ENCODE measurements at places on chromosomes 7 and 10.

DNA sequence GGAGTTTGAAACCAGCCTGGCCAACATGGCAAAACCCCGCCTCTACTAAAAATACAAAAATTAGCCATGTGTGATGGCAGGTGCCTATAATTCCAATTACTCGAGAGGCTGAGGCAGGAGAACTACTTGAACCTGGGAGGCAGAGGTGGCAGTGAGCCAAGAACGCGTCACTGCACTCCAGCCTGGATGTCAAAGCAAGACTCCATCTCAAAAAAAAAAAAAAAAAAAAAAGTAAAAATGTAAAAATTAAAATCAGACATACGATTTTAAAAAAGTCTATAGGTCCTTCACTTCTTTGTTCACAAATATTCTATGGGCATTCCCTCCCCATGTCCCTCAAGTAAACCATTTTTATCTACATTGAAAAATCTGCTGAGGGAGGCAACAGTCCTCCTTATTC is 34.9 kb upstream of the TLL2 start:
- no peak for DNase-seq

GRCh38 chr7:112753298-112753697 is 36.9 kb downstream of the TMEM168 start:
- DNase-seq = no peak

- no peak for DNase-seq
These were observed 81.0 kb downstream of the VOPP1 start for GRCh38 chr7:55491346-55491745.

GRCh38 chr10:32957341-32958084 is 517 bp downstream of the ITGB1 start:
- DNase-seq = peak; percentile 67

DNA sequence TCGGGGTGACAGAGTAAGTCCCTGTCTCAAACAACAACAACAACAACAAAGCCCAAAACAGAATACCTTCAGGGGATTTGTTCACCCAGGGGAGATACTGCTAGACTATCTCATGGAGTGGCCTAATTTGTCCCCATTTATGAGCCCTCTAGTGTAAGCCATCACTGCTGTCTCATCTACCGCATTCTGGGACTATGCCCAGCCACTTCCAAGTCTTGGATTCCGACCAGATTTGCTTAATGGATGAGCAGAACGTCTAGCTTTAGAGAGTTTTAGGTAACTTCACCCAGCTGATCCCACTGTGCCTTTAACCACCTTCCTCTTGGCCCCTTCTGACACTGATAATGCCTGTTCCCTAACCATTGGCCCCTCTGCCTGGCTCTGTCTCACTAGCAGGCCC is 47.1 kb downstream of the PAPSS2 start:
- no peak for DNase-seq

DNA sequence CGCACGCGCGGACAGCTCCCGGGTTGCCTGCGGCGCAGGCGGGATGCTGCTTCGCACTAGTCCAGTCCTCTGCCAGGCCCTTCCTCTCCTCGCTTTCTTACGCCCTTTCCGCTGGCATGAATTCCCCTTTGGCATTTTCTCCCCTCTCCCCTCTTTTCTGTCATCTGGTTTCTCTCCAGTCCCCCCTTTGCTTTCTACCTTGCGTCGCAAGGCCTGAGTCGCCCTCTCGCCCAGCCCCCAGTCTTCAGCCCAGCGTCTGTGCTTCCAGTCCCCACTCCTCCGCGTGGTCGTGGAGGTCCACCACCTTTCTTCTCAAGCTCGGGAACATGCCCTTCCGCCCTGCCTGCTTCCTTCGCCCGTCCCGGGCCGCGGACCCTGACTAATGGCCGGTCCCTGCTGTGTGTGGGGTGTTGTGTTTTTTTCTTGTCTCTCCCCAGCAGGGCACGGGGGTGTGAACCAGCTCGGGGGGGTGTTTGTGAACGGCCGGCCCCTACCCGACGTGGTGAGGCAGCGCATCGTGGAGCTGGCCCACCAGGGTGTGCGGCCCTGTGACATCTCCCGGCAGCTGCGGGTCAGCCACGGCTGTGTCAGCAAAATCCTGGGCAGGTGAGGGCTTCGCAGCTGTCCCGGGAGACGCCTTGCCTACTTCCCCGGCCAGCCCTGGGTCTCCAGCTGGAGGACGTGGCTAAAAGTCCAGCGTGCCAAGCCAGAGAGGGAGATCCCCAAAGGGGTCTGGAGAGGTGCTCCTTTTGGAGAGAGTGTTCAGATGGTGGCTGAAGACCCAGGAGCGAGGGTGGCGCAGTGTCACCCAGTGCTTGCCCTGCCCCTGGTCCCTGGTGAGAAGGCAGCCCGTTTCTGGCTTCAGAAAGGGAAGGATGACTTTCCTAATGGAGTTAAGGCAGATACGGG is 4.2 kb downstream of the PAX2 start:
- DNase-seq = no peak

DNA sequence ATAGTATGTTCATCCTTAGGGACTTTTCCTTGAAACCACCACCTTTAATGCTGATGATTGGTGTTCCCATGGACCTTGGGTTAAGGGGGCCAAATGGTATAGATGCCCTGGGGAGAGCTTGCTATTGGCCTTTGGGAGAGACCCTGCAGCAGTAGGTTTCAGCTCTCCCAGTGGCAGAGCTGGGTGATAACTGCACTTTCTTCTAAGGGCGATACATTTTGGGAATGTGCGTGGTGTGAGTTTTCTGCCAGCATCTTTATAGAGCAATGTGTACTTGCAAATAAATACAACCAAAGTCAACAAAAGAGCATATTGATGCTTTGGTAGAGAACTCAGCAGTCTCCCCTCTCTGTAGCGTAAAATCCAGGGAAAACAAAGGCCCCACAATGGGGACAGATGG is 404.1 kb downstream of the PAXIP1 start:
- no peak for DNase-seq

DNA sequence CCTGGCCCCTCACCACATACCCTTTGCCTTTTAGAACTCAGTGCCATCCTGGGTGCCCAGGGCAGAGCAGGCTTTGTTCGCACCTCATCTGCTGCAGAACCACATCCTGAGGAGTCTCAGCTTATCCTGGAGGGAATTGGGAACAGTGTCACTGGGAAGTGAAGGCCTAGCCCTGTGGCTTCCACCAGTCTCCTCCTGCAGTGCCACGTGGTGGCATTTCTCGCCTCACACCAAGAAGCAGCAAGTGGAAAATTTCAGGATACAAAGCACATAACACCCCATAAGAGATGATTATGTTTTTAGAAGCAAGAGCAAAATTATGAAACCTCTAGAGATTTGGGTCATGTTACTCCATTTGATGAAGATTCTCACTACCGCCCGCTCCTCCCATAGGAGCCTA is 26.8 kb downstream of the UBE2D4 start:
- no peak for DNase-seq

- no peak for DNase-seq
These were observed 499.3 kb upstream of the FOXK1 start for GRCh38 chr7:4182605-4183300.

Measured in activated CD4-positive, CD25-positive, alpha-beta regulatory T cell treated with anti-CD3 and anti-CD28 coated beads, Interleukin-2, amount 50 U/mL, for 72 hours (primary cell).